ENCODE measurements at places on chromosomes 12 and 14.

- no peak for DNase-seq
These were observed 77.7 kb downstream of the CCDC92 start for GRCh38 chr12:123894823-123895345.

- no peak for DNase-seq
These were observed 60.9 kb downstream of the SVOP start for GRCh38 chr12:108959748-108960655.

DNA sequence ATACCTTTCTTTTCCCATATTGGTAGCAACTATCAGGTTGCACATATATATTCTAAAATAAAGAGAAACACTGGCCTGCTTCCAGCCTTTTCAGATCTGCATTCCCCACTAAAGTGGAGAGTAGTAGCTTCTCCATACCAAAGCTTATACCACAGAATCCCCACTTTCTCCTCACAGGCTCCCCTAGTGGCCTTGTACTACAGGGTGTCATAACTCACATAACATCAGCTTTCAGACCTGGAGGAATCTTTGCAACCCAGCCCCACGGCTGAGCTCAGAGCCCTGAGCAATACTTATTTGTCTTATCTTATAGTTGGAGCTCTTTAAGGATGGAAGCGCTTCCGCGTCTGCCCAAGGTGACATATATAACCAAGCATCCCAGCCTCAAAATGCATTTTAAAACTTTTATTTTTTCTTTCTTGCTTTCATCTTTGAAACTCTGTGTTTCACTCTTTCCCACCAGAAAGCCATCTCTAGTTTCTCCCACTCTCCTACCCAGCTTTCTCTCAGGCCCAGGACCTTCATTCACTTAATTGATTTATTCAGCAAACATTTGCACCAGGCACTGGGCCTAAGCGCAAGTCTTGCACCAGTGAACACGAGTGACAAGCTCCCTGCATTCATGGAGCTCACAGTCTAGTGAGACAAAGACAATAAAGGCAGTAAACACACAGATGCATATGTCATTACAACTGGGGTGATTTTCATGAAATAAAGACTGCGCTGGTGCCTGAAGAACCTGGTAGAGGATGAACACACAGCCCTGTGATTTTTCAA, 254.7 kb downstream of the IPO8 start:
- DNase-seq, result no peak

DNA sequence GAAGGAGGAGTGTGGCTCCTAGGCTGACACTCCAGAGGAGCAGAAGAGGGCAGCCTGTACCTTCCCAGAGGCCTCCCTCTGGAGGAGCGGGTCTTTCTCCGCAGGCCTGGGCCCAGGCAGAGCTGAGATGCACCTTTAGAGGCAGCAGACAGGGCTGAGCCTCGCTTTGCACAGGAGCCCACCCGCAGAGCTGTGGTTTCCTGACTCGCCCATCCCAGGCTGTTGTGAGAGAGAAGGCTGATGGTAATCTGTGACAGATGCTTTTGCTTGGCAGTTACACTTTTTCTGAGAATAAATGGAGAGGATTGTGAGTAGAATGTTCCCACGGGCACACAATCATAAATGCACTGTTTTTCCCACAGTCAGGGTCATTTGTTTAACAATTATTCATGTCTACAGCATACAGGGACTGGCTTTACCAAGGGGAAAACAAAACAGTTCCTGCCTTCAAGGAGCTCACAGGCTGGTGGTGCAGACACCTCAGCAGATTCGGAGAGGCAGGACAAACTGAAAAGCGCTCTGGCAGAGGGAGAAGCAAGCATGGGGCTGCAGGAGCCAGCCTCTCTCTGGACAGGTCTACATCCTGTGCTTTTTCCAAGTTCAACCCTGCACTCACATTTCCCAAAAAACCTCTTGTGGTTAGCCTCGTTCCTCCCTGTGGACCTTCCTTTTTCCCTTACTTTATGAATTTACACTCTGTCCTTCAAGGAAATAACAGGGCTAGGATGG, 13.9 kb downstream of the EVL start:
- DNase-seq, result no peak

- DNase-seq, result no peak
These were observed 151.4 kb downstream of the KCNC2 start for GRCh38 chr12:75058228-75058627.

GRCh38 chr14:35161231-35161630, 38.9 kb downstream of the PRORP start:
- no peak for DNase-seq
